ENCODE measurements at places on chromosomes 2 and 18.

DNA sequence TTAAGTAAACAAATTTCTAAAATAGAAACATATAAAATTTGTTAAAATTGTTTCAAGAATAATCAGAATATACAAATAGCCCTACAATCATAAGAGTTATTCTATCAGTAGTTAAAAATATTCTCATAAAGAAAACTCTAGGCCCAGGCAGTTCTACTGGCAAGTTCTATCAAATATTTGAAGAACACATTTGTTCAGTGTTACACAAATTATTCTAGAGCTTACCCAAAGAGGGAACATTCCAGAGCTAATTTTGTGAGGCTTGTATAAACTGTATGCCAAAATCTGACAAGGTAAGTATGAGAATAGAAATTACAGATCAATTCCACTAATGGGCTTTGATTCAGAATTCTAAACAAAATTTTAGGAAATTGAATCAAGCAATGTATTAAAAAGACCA lies 241.4 kb upstream of the FBXO11 start:
- DNase-seq = no peak

DNA sequence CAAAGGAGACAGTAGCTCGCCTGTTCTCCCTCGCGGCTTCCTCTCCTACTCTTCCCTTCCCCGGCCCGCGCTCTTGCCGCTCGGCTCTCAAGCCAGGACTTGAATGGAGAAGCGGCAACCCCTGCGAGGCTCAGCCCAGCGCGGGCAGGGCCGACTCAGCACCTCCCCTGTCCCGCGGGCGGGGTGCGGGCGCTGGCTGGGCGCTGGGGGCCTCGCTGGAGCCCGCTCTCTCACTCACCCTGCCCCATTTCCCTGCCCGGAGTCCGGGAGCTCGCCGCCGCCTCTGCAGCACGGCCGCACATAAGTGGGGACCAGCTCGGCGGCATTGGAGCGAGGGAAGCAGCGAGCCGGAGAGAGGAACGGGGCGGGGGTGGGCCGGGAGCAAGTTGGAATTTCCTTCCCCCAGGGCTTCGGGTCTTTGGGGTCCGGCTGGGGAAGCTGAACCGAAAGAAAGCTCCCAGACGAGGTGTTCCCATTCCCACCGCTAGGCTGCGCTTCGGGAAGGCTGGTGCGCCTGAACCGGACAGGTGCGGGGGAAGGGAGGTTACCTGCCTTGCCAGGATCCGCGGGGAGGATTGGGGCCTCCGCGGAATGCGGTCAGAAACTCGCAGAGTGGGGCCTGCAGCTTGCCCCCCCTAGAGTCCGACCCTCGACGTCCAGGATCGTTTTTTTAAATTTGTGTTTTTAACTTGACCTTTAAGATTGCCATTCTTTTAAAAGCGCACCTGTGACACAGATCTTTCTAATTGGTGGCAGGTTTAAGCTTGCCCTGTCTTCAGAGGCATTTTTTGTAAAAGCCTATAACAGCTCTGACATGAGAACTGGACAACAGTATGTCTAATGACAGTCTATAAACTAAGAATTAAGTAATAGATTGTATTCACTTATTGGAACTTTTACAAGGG lies at the start of gene COBLL1:
Gene COBLL1 (minus strand): TSS at position 105 of the 905 bp plus-strand sequence. CDS start 627 bp downstream, outside the sequence.
- DNase-seq = peak; percentile 66

DNA sequence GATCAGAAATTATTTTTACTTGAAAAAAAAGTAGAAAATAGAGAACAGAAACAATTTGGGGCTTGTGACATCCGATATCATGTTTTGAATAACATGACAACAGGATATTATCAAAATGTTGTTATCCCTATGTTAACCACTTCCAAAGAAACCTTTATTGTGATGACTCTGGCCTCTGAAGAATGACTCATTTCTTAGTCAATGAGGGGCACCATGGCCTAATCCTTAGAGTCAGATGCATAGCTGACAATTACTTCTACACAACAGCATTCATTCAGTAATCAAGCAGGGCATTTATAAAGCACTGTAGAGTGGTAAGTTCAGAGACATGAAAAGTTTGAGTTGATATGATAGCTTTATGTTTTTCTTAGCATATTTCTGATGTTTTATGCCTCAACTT lies 703.0 kb downstream of the RNF144A start:
- no peak for DNase-seq

GRCh38 chr18:23355206-23355605 lies 97.9 kb upstream of the RIOK3 start:
- DNase-seq = no peak

DNA sequence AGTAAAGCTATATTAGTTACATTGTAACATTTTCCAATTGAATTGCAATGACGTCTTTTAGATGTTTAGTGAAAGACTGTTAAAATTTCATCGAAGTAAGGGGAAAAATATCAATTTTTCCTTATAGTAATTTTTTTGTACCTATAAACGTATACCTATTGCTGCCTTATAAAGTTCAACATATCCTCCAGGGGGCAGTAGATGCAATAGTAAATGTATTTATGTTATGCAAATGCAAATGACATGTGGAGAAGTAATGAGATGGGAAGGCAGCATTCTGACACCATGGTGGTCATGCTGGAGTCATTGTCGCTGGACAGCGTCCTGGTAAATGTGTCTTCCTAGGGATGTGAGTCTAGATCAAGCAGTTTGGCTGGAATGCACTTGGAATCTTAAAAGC lies 38.7 kb downstream of the MSTN start:
- peak; percentile 84 for DNase-seq

DNA sequence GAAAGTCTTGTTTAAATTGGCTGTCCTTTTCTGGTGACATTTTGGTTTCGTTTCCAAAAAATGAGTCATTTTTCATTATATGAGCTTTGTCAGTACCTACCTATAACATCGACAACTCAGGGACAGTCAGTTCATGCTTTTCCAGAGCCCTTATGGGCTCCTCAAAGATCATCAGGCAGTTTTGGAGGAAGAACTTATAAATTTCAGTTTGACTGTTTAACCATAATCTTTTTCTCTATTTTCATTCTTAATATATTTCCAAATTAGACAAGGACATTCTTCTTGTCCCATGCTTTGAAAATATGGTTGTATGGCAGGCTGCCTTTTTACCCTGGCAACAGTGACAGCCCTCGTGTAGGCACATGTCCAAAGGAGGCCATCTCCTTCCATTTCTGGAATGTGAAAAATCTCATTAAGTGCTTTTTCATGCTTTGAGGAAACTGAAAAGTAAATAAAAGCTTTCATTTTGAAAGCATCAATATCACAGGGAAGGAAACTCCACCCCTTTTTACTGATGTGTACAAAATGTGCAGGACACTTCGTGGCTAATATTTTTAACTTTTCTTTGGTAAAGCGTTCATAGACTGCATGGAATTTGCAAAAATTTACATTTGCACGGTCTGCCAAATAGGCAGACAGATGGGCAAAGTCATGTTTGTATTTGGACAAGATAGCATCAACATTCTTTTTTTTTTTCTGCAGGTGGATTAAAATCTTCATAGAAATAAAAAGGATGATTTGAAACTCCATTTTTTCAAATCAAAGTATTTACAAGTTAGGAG lies 7.2 kb upstream of the PROC start:
- DNase-seq = no peak

- DNase-seq = no peak
Observed at GRCh38 chr2:160912276-160912675, 248.0 kb upstream of the TANK start.

- DNase-seq = peak; percentile 68
Observed at GRCh38 chr2:65193446-65193845, 34.2 kb upstream of the ACTR2 start.

- no peak for DNase-seq
Observed at GRCh38 chr18:68965817-68966216, 167.9 kb downstream of the CCDC102B start.

GRCh38 chr18:70459731-70460130 lies 170.9 kb downstream of the SOCS6 start:
- no peak for DNase-seq

- no peak for DNase-seq
Observed at GRCh38 chr18:72542984-72543356, 1.2 kb downstream of the CBLN2 start.

DNA sequence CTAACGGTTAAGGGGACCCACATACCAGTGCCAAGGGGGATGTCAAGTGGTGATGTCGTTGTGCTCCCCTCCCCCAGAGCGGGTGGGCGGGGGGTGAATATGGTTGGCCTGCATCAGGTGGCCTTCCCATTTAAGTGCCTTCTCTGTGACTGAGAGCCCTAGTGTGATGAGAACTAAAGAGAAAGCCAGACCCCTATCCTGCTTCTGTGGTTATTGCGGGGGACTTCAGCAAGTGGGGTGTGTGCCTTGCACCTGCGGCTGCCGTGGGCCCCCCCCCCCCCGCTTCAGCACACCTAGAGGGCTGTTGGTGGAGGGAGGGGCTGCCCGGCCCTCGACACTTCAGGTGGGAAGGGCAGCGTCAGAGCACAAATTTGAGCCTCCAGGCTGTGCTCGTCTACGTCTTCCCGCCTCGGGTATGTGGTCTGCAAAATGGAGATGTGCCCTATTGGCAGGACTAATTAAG lies 6.1 kb downstream of the CTDSP1 start:
- no peak for DNase-seq

DNA sequence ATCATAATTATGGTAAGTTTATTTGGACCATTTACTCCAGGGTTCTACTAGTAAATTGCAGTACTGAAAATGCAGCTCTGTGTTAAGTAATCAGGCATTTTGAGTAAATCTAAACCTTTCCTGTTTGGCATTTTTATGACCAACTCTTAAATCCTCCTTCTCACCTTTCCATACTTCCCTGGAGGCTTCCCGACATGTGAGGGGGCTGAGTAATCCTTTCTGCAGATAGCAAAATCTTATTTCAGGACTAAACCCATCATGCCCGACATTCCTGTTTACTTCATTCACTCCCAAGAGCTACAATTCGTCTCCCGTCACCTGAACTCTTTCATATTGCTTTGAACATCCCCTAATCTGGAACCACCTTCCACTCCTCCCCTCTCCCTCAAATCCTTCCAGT lies 296.6 kb downstream of the IKZF2 start:
- no peak for DNase-seq

DNA sequence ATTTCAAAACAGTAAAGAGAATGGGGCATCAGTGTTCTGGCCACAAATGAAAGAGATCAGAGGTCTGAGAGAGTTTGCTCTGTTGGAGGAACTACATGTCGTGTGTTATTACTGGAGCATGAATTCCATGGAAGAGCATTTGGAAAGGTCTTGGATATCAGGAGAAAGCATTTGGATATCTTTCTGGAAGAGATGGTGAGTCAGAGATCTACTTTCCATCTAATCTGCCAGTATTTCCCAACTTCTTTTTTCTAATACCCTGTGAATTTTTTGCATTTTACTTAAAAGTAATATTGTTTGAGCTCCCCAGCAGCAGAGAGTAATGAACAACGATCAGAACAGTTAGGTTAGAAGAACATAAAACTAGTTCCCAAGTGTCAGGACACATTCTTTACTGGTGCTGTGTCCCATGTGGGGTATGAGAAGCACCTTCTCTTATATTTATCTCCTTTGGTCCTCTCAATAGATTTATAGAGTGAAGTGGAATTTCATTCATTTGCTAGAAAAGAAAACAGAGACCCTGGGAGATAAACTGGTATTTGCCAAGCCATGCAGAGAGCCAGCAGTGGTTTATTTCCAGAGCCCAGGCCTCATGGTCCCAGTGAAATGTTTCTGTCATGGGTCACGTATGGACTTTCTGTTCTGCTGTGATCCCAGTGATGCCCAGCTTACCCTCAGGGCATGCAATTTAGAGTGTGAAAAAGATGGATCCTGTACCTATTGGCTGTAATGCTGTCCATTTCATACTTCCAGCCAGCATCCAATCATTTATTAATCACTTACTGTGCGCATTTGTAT lies 130.8 kb upstream of the NT5C1B start:
- DNase-seq = no peak

DNA sequence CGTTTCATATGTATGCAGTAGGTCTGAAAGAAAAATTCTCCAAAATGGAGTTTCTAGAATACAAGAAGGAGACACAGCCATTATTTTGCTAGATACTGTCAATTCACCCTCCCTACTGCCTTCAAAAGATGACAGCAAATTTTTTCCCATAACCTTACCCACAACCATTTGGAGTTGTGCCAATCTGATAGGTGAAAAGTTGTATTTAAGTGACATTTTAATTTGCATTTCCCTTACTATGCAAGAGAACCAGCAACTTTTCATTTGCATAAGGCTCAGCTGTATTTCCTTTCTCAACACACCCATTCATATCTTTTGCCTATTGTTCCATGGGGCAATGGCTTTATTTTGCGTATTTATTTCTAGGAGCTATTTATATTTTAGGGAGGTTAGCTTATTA lies 31.4 kb upstream of the IL18RAP start:
- DNase-seq = no peak

- no peak for DNase-seq
Observed at GRCh38 chr2:47037678-47038077, 117.4 kb downstream of the STPG4 start.

GRCh38 chr2:214730800-214731407 lies 78.6 kb downstream of the BARD1 start:
- no peak for DNase-seq

DNA sequence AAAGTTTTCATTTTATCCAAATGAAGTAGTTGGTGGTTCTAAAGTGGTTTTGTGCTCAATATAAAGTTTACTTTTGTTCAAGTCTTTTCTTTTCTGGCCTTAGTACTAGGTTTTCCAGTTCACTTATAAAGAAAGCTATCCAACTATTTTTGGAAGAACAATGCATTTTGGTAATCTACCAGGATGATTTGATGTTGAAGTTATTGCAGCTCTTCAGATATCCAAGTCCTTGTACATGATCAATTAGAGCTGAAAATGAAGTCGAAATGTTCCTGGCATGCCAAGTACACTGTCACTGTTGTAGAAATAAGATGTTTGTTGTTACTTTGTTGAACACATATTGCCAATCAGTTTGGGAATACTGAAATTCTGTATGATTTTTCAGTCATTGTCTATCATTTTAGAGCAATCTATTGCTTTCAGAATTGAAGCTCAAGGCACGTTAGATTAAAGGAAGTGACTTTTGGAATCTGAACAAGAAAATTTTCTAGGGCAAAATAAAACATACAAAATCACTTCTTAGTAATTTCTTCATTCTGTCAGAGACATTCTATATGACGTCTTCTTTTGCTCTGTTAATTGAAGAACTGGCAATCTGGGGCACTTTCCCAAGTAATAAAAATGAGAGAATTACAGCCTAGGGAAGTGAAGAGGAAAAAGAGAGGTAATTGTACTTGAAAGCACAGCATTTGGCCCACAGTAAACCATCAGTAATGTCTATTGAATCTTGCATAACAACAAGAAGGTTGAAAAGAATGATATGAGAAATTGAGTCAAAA lies 232.3 kb downstream of the MREG start:
- DNase-seq = no peak
